ENCODE measurements at places on chromosomes 6 and 20.
A peak's percentile ranks its signal among the peaks of the same experiment; 100 is the strongest.

DNA sequence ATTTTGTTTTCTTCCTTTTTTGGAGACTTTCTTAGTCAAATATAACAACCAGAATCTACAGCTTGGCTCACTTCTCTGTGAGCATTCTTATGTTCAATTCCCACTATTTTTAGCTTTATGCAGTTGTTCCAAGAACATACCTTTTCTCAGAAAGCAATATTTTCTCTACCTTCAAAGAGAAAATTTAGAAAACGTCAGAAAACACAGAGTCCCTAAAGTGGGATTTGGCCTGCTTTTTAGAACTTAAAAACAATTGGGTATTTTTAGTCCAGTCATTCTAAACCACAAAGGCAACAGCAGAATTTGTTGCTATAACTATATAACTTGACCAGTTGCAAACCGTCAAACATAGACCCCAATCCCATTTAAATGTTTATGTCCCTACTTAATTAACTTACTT is 133.1 kb downstream of the MOXD1 start:
- H3K4me1 ChIP-seq = no peaks in the 10 kb centered on the region
- H3K27me3 ChIP-seq = no peaks in the 10 kb centered on the region
- no peak for DNase-seq

- no peaks in the 10 kb centered on the region for H3K4me1 ChIP-seq
- no peak for DNase-seq
- peaks cover 78% of the 10 kb centered on the region for H3K36me3 ChIP-seq
- H3K27me3 ChIP-seq = no peaks in the 10 kb centered on the region
These were observed 25.1 kb downstream of the PLCG1 start for GRCh38 chr20:41162396-41162795.

- no peak for DNase-seq
- H3K36me3 ChIP-seq = peaks cover under 1% of the 10 kb centered on the region
- no peak overlapping the region for H3K27ac ChIP-seq
- no peak overlapping the region for H3K4me3 ChIP-seq
- H3K4me1 ChIP-seq = no peaks in the 10 kb centered on the region
- H3K27me3 ChIP-seq = no peaks in the 10 kb centered on the region
These were observed 17.9 kb upstream of the CCDC170 start for GRCh38 chr6:151475653-151476523.

- H3K36me3 ChIP-seq = no peaks in the 10 kb centered on the region
- H3K4me3 ChIP-seq = peak overlapping the region; percentile 86
- H3K27me3 ChIP-seq = no peaks in the 10 kb centered on the region
- peak overlapping the region; percentile 92 for H3K27ac ChIP-seq
- no peak for DNase-seq
These were observed 1.1 kb upstream of the RIN2 start for GRCh38 chr20:19756761-19757486.

DNA sequence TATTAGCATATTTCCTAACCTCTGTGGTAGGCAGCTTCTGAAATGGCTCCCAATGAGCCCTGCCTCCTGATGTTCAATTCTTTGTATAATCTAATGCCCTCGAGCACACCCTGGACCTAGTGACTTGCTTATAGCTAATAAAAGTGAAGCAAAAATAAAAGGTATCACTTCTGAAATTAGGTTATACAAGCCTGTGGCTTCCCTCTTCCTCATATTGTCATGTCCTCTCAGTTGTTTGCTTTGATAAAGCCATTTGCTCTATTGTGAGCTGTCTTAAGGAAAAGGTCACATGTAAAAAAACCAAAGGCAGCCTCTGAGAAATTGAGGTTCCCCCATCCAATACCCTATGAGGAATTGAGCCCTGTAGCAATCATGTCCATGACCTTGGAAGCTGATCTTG is 442.1 kb upstream of the ADGRB3 start:
- no peaks in the 10 kb centered on the region for H3K27me3 ChIP-seq
- H3K36me3 ChIP-seq = no peaks in the 10 kb centered on the region
- no peaks in the 10 kb centered on the region for H3K4me1 ChIP-seq
- no peak overlapping the region for H3K4me3 ChIP-seq
- DNase-seq = no peak

DNA sequence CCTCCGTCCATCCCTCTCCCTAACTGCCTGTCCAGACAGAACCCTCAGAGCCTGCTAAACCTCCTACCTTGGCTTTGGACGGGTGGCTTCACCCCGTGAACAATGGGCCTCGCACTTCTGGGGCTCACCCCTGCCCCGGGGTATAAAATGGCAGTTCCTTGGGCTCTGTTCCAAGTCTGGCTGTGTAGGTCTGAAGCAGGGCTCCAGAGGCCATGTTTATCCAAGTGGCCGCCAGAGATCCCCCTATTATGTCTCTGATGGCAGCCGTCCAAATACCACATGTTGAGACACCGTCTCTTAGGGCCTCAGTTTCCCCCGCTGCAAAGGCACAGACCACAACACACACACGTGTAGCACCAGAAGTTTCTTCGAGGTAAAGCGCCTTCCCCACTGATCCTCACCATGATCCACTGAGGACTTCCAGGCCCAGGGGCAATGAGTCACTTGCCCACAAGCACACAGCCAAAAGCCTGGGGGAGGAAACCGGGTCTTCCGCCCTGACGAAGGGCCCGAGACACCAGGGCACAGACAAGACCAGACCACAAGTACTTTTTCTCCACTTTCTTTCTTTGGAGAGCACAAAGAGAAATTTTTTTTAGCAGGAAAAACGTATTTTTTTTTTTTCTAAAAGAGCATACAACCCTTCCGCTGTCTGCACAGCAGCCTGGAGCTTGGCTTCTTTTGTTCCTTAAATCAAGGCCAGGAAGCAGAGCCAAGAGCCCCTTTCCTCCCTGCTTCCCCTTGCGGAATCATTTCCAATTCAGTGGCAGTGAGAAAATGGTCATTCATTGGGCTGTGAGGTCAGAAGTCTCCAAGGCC is 11.8 kb downstream of the CPNE5 start:
- H3K4me1 ChIP-seq = peaks cover 43% of the 10 kb centered on the region
- H3K27ac ChIP-seq = peak overlapping the region; percentile 63
- DNase-seq = no peak
- H3K4me3 ChIP-seq = no peak overlapping the region
- no peaks in the 10 kb centered on the region for H3K36me3 ChIP-seq

GRCh38 chr20:53434662-53435061 is 159.0 kb downstream of the ZNF217 start:
- no peak overlapping the region for H3K4me3 ChIP-seq
- DNase-seq = no peak
- H3K36me3 ChIP-seq = no peaks in the 10 kb centered on the region
- no peak overlapping the region for H3K27ac ChIP-seq
- H3K27me3 ChIP-seq = no peaks in the 10 kb centered on the region
- H3K4me1 ChIP-seq = peaks cover 16% of the 10 kb centered on the region

- DNase-seq = no peak
- H3K36me3 ChIP-seq = no peaks in the 10 kb centered on the region
- no peaks in the 10 kb centered on the region for H3K27me3 ChIP-seq
- H3K4me3 ChIP-seq = no peak overlapping the region
- H3K27ac ChIP-seq = no peak overlapping the region
These were observed 65.5 kb downstream of the MAN1A1 start for GRCh38 chr6:119283979-119284545.

- H3K27me3 ChIP-seq = no peaks in the 10 kb centered on the region
- H3K27ac ChIP-seq = no peak overlapping the region
- H3K4me3 ChIP-seq = no peak overlapping the region
- H3K36me3 ChIP-seq = no peaks in the 10 kb centered on the region
- no peaks in the 10 kb centered on the region for H3K4me1 ChIP-seq
These were observed 189.9 kb downstream of the PRL start for GRCh38 chr6:22106961-22107360.

GRCh38 chr6:112469306-112469705 is 122.2 kb downstream of the RFPL4B start:
- H3K4me3 ChIP-seq = no peak overlapping the region
- no peaks in the 10 kb centered on the region for H3K4me1 ChIP-seq
- DNase-seq = no peak
- H3K27me3 ChIP-seq = no peaks in the 10 kb centered on the region
- no peak overlapping the region for H3K27ac ChIP-seq

DNA sequence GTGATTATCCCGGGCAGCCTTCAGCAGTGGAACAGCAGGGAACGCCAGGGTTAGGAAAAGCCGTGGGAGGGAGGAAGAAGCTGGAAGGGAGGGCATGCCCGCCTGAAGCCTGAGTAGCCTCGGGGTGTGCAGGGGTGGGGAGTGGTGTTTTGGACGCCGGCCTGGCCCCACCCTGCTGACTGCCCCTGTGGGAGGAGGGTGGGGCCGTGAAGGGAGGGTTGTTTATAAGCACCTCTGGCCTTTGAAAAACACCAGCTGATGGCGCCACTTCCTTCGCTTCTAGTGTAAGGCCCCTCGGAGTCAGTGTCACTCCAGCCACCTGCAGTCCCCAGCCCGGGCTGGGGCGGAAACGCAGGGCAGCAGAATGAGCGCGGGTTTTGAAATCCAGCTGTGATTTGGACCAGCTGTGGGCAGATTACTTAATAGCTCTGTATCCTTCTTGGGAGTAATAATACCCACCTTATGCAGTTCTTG is 52.8 kb upstream of the BMP6 start:
- DNase-seq = no peak
- H3K27ac ChIP-seq = peak overlapping the region; percentile 7
- H3K4me3 ChIP-seq = peak overlapping the region; percentile 30
- no peaks in the 10 kb centered on the region for H3K4me1 ChIP-seq
- H3K27me3 ChIP-seq = no peaks in the 10 kb centered on the region
- no peaks in the 10 kb centered on the region for H3K36me3 ChIP-seq

GRCh38 chr6:38909015-38909730 is 139.4 kb upstream of the GLP1R start:
- no peak for DNase-seq
- H3K36me3 ChIP-seq = no peaks in the 10 kb centered on the region
- no peak overlapping the region for H3K27ac ChIP-seq
- no peaks in the 10 kb centered on the region for H3K27me3 ChIP-seq

GRCh38 chr6:39937686-39938333 is 3.5 kb upstream of the MOCS1 start:
- H3K27ac ChIP-seq = no peak overlapping the region
- no peak overlapping the region for H3K4me3 ChIP-seq
- no peak for DNase-seq
- H3K36me3 ChIP-seq = no peaks in the 10 kb centered on the region
- H3K4me1 ChIP-seq = peaks cover 24% of the 10 kb centered on the region
- H3K27me3 ChIP-seq = no peaks in the 10 kb centered on the region

- H3K27me3 ChIP-seq = peaks cover 10% of the 10 kb centered on the region
- no peak for DNase-seq
- H3K4me3 ChIP-seq = no peak overlapping the region
- H3K36me3 ChIP-seq = no peaks in the 10 kb centered on the region
These were observed 113.9 kb downstream of the LINC00237 start for GRCh38 chr20:20992277-20992676.

DNA sequence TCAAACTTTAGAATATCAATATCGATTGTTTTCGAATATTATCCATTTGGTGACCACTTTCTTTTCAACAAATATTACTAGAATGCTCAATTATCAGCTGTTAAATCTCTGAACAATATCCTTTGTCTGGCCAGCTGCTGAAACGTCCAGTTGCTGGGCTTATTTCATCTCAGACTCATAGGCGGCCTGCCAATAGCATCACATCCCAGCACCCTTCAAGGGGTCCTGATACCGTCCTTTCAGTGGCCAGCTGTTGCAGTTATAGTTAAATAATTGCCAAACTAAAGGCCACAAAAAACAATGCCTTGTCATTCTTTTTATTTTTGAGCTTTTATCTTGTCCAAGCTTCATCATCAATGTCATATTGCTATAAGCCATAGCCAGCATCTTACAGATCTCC is 1006.8 kb upstream of the MANEA start:
- no peaks in the 10 kb centered on the region for H3K4me1 ChIP-seq
- no peaks in the 10 kb centered on the region for H3K36me3 ChIP-seq
- DNase-seq = no peak
- no peak overlapping the region for H3K4me3 ChIP-seq

DNA sequence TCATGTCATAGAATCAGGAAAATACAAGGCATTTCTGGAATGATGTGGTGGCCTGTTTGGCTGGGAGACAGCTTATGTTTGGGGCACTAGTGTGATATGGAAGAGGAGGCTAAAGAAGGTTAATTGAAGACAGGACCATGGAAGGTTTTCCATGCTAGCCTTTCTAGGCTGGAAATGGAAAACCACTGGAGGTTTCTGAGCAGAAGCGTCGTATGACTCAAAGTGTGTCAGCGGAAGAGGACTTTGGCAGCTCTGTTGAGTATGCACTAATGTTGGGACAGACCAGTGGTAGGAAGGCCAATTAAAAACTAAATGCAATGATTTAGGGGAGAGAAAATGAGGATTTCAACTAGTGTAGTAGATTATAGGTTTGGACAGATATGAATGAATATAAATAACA is 413.1 kb downstream of the PLCB1 start:
- no peak overlapping the region for H3K27ac ChIP-seq
- no peak overlapping the region for H3K4me3 ChIP-seq
- DNase-seq = no peak

- no peak overlapping the region for H3K4me3 ChIP-seq
- H3K27me3 ChIP-seq = no peaks in the 10 kb centered on the region
- no peak for DNase-seq
- no peaks in the 10 kb centered on the region for H3K36me3 ChIP-seq
These were observed 116.3 kb downstream of the OR2B2 start for GRCh38 chr6:27795697-27796494.

- H3K4me1 ChIP-seq = peaks cover 57% of the 10 kb centered on the region
- peak overlapping the region; percentile 40 for H3K4me3 ChIP-seq
- peak overlapping the region; percentile 92 for H3K27ac ChIP-seq
- H3K27me3 ChIP-seq = no peaks in the 10 kb centered on the region
- DNase-seq = no peak
These were observed 1.2 kb upstream of the RBM38 start for GRCh38 chr20:57389695-57390603.

DNA sequence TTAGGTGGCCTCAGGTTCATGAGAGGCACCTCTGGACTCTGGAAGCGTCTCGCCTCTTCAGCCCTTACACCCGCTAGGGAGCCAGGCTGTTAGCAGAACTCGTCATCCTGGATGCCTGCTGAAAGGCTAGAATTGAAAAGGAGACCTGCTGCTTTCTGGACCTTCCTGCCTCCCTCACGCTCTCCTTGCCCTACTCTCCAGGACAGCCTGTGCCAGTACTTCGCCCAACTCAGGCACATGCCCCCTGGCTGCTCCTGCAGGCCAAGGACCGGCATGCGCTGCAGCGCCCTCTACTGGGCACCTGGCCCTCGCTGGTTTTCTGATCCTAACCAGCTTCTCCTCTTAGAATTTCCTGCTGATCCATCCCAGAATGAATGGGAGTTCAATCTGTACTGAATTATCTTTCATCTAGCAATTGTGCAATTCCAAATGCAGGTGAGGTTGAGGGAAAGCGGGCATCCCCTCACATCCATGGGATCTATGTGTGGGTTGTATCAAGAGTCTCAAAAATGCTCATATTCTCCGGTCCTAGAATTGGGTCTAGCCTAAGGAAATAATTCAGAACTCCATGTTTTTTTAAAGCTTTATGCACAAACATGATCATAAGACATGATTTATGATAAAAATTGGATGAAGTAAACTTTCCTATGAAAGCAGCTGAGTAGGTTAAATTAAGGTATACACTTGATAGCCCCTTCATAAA is 78.0 kb downstream of the PTPN1 start:
- peak overlapping the region; percentile 65 for H3K27ac ChIP-seq
- H3K36me3 ChIP-seq = peaks cover 62% of the 10 kb centered on the region
- DNase-seq = no peak

- H3K4me1 ChIP-seq = no peaks in the 10 kb centered on the region
- no peak for DNase-seq
- peaks cover 23% of the 10 kb centered on the region for H3K36me3 ChIP-seq
- H3K27ac ChIP-seq = no peak overlapping the region
- H3K27me3 ChIP-seq = no peaks in the 10 kb centered on the region
- no peak overlapping the region for H3K4me3 ChIP-seq
These were observed 61.5 kb upstream of the TMEM181 start for GRCh38 chr6:158498362-158498761.

- peak overlapping the region; percentile 38 for H3K27ac ChIP-seq
- no peaks in the 10 kb centered on the region for H3K36me3 ChIP-seq
- no peaks in the 10 kb centered on the region for H3K4me1 ChIP-seq
These were observed 319.7 kb upstream of the TCF21 start for GRCh38 chr6:133568970-133569889.
